HS-5 (cell line): ENCODE measurements at places on chromosomes 2 and 18.

DNA sequence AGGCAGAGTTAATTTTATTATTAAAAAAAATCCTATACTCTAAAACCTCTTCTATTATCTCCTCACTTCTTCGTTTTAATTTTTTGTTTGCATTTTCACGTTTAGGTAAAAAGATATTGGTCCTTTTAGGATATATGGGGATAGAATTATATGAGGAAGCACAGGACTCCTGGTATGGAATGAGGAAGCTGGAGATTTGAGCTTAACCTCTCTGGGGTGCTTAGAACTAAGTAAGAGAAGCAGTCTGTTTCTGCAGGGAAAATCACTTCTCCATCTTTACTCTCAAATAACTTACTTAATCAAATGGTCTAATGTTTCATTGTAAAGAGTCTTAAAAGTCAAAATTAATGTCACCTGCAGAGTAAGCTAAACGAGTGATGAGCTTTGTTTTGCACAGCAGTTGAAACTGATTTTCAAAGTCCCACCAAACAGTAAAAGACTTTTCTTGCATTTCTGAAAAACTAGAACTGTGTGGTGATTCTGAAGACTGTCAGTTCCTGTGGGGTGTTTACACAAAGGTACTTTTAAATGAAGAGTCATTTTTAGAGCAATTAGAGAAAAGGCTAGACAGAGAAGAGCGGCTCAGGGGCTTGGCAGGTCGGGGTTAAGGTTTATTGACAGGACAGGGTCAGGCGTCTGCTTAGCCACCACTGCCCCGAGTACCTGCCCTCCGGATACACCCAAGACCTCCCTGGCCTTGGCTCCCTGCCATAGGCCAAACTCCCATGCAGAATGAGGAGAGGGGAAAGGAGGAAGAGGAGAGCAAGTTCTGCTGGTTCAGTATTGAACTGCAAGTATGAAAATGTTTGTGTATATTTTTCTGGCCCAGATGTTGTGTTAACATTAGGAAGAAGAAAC, 21.6 kb downstream of the METAP1D start:
- DNase-seq, result no peak

DNA sequence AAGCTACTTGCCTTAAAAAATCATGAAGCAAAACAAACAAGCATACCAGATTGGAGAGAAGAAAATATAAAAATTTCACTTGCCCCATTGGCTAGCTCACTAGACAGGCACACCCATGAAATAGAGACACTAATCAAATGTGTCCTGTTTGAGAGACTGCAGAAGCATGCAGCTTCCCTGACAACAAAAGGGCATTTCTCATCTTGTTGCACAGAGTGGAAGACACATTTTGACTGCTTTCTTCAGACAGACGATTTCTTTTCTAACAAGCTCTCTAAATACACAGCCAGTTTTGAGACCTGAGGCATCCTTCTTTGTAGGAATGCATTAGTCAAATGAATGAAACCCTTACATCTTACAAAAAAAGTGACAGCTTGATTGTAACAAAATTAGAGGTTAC, 1558.6 kb upstream of the NXPH2 start:
- DNase-seq, result no peak

GRCh38 chr18:26909599-26910290, 44.2 kb upstream of the AQP4 start:
- no peak for DNase-seq

GRCh38 chr18:56389190-56389589, 249.2 kb downstream of the TXNL1 start:
- DNase-seq, result no peak

- no peak for DNase-seq
Observed at GRCh38 chr2:88614497-88615157, 12.6 kb downstream of the EIF2AK3 start.

DNA sequence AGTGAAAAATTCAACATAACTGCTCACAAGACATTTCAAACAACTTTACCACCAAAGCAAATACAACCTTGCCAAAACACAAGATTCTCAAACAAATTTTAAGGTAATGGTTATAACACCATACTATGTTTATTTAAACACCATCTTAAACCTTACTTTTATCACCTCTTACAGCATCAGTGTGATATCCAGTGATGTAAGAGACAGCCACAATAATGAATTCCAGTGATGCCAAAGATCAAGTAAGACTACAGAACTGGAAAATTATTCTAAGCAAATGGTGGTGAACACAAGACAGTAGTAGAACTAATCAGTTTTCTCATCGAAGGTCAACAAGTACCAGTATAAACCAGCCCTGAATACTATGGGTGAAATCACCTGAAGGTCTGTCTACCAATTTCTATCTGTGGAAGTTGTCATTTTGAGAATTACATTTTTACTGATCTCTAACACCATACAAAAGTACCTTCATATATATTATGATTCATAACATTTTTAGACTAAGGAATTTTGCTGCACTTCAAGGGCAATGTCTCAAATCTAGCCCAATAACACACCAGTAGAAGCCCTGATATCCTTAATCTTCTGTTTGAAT, 146.2 kb downstream of the RBMS1 start:
- DNase-seq, result no peak

DNA sequence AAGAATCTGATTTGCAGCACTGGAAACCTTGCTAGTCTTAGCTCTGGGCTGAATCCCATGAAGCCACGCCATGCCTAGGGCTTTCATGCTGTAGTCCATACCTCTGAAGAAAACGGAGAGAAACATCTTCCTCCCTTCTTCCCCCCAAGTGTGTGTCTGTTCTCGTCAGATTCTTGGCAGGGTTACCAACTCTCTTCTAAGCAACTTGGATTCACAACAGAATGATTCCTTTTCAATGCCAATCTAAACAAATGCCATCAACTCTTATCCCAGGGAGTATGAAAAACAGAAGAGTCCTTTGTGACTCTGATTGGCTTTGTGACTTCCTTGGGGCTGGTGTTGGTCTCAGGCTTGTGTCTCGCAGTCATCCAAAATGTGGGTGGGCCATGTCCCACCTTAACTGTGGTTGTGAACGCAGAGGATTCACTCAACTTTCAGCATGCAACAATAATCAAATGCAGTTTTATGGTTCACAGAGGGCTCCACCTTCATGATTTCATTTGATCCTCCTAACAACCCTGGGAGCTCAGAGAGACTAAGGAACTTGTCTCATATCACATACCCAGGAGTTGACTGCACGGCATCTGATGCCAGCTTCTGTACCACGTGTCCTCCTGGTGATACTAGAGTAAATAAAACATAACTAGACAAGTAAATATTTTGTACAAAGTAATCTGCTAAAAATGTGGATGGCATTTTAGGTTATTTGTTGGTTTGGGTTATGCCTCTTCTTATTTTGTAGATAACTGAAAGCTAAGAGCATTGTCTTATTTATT, 186.0 kb upstream of the TNP1 start:
- DNase-seq, result no peak

- DNase-seq, result no peak
Observed at GRCh38 chr18:75276818-75277609, 66.4 kb downstream of the TSHZ1 start.

GRCh38 chr2:64679673-64680425, 26.1 kb upstream of the SERTAD2 start:
- DNase-seq, result no peak

DNA sequence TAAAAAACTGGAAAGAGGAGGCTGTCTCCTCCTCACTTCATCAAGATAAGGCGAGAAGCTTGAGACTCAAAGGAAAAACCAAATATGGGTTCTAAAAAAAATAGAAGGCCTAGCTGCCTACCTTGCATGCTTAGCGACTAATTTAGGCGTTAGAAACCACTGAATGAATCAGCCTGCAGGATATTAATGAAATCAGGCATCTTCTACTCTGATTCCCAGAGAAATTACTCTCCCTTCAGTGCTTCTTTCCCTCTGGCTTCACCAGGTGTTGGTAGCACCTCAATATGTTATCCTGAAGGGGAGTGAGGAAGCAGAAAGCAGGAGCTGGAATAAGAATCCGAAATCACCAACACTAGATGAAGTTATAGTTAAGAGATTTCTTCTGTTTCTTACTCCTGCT, 749.8 kb upstream of the NRXN1 start:
- no peak for DNase-seq
